ENCODE measurements at places on chromosomes 5 and 9. TPM values are rescaled to one million over a fixed set of nuclear protein-coding genes. Genes with fewer than 3 reads are reported as not detected.

Gene F12
- 21.8 TPM for total RNA-seq

Gene PAPPA
- 34.1 TPM for total RNA-seq

Gene BRD9
- 35.7 TPM for total RNA-seq

Gene SLCO4C1
- not detected for total RNA-seq

Gene BSPRY
- not detected for total RNA-seq

Gene INSL4
- 15.8 TPM for total RNA-seq

Gene LHX2
- total RNA-seq, result 4.7 TPM

Gene DMRT2
- total RNA-seq, result not detected

Gene GABRA6
- total RNA-seq, result not detected

Gene FGD3
- total RNA-seq, result 0.17 TPM

Gene FBN2
- 16.2 TPM for total RNA-seq

Data from A549 treated with CpdA at 1 μM for 4 hours (cell line).